Activated CD8-positive, alpha-beta memory T cell treated with anti-CD3 and anti-CD28 coated beads for 24 hours (primary cell): ENCODE measurements at places on chromosomes 2 and 18.

- no peak for DNase-seq
Observed at GRCh38 chr18:61580046-61580445, 246.8 kb downstream of the CDH20 start.

GRCh38 chr18:59139291-59139614 lies 431 bp upstream of the SEC11C start:
- no peak for DNase-seq

DNA sequence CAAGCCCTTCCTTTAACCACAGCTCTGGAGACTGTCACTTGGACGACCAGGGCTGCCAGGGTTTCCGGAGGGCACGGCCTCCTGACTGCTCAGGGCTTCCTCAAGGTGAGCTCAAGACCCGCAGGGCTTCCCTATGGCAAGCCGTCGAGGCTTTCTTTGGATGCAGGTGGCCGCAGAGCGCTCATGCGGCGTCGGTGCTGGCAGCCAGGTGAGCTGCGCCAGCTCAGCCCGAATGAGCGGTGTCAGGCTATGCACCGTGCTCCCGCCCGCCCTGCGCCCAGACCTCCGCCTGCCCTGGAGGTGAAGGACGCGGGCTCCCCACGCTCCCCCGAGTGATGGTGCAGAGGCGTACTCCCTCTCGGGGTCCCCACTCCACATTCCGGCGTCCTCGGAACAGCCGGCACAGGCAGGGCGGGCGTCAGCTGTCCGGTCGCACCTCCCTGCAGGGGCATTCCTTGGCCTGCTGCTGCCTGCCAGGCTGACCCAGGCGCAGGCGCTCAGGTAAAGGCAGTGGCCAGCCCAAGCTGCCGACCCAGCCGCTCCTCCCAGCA lies 20.8 kb upstream of the TUBB6 start:
- no peak for DNase-seq

- DNase-seq, result no peak
Observed at GRCh38 chr2:19573784-19574183, 215.4 kb upstream of the OSR1 start.

- no peak for DNase-seq
Observed at GRCh38 chr2:179393481-179393880, 128.8 kb upstream of the SESTD1 start.

DNA sequence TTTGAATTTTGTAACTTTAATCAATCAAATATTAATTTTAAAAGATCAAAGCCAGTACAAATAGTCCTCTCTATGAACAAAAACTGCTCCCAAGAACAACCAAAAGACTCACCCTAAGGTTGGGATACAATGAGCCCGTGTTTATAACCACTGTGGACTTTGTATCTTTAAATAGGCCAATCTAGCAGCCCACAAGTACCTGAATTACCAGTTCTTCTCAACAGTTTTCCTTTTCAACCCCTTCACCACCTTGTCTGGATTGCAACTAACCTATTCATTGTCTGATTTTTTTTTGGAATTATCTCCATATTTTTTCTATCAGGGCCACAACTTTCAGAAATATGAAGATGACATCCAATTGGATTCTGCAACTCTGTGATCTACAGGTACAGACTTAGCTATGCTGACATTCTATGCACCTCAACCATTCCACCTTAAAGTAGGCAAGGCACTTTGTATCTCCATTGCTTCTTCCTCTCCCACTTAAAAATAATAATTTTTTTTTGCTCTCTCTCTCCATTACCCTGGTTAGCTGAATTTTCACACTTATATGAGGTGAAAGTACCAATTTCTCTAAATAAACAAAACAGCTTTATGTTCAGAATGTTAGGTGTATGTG lies 81.9 kb upstream of the MAPRE2 start:
- no peak for DNase-seq

DNA sequence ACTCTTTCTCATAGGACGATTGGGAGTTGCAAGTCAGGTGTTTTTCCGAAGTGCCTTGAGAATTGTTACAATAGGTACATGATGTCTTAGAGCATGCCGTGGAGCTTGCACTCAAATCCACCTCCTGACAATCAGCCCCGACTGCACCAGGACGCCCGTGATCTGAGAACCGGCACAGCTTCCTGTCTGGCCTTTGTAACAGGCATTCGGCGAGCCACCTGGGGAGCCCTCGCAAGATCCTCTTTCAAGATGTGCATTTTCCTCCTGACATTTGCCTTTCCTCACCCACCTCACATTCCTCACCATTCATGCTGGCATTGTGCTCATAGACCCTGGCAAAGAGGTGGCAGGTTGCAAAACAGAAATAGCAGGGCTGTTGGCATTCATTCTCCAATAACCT lies 427.3 kb downstream of the GALR1 start:
- no peak for DNase-seq

DNA sequence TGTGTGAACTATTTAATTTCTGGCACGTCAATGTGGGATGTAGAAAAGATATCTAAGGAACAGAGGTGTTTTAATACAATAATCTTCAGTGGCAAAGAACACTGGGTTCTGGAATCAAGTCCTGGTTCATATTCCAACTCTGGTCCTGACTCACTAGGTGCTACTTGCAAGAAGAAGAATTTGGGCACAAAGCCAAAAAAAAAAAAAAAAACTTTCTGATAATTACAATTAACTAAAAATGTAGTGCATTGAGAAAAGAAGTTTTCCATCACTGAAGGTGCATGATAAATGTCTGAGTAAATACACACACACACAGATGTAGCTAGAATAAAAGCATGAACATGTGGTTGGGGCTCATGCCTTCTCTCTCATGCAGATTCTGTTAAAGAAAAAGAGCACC lies 424.4 kb upstream of the REG3G start:
- no peak for DNase-seq

- DNase-seq, result peak; percentile 32
Observed at GRCh38 chr18:49019446-49020045, 68.8 kb upstream of the SMAD7 start.

GRCh38 chr2:20221555-20221973 lies 3.4 kb downstream of the SDC1 start:
- no peak for DNase-seq

- DNase-seq, result no peak
Observed at GRCh38 chr2:189517847-189518535, 62.6 kb downstream of the SLC40A1 start.

DNA sequence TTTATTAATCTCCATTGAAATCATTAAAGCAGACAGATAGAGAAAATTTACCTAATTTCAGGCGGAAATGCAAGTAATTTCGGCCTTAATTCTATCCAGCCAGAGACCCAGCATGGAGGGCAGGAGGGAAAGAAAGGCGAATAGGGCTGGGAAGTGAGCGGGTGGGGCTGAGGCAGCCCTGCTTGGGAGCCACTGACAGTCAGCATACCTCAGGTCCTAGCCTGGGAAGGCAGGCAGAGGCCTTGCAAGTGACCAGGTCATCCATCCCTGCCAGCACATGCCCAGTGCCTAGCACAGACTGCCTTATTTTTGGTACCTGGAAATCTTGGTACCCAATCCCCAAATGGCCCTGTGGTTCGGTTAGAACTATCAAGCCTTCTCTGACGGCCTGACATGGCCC lies 1.5 kb downstream of the GDF7 start:
- DNase-seq, result no peak
